ENCODE measurements at places on chromosomes 1 and 21.

DNA sequence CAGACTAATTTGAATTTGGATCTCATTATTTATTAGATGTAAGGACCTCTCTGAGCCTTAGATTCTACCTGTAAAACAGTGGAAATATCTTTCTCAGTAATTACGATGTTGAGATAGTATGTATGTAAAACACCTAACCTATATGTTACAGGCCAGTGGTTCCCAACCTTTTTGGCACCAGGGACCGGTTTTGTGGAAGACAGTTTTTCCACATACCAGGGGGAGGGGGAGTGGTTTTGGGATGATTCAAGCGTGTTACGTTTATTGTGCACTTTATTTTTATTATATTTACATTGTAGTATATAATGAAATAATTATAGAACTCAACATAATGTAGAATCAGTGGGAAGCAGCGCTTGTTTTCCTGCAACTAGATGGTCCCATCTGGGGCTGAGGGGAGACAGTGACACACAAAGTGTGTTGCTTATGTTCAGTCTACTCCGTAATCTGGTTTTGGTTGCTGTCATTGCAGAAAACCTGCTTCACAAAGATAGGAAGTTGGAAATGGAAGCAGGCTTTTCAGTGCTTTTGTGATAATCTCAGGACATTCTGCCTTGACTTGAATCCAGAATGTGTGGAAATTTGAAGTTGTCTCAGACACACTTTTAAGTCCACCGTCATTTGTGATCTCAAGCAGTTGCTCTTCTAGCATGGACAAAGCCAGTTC lies 12.8 kb downstream of the XPR1 start:
- DNase-seq: no peak

GRCh38 chr1:29878501-29878900 lies 642.2 kb downstream of the PTPRU start:
- no peak for DNase-seq

GRCh38 chr1:1972976-1973715 lies 30.4 kb downstream of the CFAP74 start:
- no peak for DNase-seq

DNA sequence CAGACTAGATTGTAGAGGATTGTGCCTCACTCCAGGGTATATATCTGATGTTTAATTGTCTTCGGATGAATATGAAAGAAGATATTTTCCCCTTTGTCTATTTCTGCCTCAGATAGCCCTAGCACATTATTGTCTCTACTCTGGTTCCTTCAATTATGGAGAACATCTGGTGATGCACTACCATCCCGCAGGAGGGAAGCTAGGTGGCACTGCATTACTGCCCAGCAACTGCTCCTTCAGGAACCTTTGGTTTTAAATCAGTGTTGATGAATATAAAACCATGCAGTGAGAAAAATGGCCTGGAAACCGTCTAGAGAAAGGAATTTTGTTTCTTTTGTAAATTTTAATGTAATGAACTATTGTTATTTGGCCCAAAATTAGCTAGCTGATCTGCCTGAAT lies 68.5 kb downstream of the GPR88 start:
- no peak for DNase-seq

- DNase-seq: no peak
Observed at GRCh38 chr1:45319761-45320160, 6.9 kb upstream of the HPDL start.

DNA sequence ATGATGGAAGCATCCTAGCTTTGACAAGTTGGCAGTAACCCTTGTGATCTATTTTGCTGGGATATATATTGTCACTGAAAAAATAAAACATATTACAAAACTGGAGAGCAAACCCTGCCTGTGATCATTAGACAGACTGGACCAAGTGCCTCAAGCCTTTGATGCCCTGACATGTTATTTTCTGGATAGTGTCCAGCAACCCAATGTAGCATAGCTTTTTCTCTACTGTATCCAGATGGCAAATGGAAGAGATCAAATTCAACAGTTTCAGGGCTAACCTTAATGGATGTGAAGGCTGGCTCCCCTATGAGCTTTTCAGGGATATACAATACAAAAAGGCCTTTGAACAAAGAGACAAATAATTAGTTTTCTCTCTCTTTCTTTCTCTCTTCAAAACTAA lies 25.1 kb downstream of the WARS2 start:
- DNase-seq: no peak

DNA sequence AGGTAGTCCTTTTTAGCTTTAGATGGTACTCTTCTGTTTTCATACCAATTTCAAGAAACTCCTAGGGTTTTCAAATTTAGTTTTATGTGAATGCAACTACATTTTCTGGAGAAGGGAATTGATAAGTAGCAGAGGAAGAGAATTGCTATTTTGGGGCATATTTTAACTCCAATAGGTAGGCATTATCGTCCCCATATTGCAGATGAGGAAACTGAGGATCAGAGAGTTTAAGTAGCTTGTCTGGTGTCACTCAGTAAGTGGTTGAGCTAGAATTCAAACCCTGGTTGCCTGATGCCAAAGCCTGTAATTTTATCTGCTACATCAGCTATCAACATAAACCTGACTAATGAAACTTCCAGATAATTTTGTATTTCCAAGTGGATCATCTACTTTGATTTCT lies 1.9 kb downstream of the NFYC start:
- no peak for DNase-seq

GRCh38 chr1:10046356-10047085 lies 13.8 kb downstream of the UBE4B start:
- no peak for DNase-seq

- no peak for DNase-seq
Observed at GRCh38 chr1:203316626-203317093, 11.3 kb downstream of the BTG2 start.

DNA sequence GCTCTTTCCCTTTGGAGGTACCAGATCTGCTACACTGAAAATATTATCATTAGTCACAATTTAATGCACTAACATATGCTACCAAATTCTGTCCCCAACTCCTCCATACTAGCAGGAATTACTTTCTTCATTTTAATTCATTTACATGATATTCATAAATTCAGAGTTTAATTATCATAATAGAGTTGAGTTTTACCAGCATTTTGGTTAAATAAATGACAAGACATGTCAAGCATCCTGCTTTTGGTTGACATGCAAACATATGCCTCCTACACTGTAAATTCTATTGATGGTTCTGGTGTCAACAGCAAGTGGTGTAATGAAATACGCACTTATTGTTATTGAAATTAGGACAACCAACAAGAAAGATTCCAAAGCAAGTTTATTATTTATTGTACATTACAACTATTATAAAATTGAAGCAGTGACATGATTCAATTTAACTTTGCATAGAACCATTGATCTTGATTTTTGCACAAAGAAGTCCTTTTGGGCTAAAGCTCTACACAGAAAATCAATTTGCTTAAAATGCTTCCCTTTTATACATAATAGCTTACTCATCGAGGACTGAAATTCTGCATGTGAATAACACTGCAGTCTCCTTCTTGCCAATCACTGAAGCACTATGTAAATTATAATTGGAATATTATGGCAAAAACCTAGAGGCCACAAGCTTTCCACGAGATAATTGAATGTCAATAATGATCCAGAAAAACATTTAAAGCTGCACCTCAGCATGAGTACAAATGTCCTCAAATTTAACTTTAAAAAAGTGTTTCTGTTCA lies 728.6 kb upstream of the ADGRL2 start:
- no peak for DNase-seq

GRCh38 chr1:220371324-220371723 lies 99.1 kb upstream of the RAB3GAP2 start:
- DNase-seq: no peak

GRCh38 chr21:38988509-38989378 lies 183.0 kb downstream of the ETS2 start:
- no peak for DNase-seq

DNA sequence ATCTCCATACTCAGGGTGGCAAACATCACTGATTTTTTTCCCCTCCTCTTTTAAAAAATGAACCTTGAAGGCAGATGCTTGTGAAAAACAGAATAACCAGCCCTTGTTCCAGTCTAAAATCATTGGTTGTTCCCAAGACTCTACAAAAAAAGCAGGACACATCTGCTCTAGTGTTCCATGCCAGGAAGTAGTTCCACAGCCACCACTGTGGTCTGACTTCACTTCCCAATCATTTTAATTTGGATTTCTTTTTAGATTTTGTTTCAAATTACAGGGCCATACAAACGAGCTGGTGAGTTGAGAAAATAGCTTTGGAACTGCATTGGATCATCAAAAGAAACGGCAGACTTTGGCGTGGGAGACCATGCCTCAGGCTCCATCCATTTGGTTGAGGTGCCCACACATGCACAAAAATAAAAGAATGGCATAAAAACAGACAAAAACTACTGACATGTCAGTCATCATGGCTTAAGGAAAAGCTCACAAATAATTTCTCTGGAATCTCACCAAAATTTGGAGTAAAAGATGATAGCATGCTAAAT lies 210.0 kb downstream of the GABPA start:
- DNase-seq: no peak

GRCh38 chr1:203129501-203130231 lies 2.1 kb downstream of the ADORA1 start:
- no peak for DNase-seq

DNA sequence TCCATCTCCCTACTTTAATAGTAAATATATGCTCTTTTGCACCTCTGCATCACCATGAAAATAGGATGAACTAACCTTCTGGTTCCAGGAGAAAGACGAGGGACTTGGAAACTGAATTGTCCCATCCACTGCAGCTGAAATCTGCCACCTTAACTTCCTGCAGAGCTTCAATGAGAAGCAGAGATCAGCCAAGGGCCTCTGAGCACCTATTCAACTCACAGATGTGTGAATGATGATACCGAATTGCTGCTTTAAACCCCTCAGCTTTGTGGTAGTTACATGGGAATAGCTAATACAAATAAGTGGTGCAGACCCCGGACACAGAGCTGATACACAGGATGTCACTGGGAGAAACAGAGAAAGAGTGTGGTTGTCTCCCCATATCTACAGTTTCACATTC lies 616.8 kb downstream of the NCAM2 start:
- DNase-seq: no peak

- DNase-seq: no peak
Observed at GRCh38 chr21:38956856-38957571, 151.3 kb downstream of the ETS2 start.

DNA sequence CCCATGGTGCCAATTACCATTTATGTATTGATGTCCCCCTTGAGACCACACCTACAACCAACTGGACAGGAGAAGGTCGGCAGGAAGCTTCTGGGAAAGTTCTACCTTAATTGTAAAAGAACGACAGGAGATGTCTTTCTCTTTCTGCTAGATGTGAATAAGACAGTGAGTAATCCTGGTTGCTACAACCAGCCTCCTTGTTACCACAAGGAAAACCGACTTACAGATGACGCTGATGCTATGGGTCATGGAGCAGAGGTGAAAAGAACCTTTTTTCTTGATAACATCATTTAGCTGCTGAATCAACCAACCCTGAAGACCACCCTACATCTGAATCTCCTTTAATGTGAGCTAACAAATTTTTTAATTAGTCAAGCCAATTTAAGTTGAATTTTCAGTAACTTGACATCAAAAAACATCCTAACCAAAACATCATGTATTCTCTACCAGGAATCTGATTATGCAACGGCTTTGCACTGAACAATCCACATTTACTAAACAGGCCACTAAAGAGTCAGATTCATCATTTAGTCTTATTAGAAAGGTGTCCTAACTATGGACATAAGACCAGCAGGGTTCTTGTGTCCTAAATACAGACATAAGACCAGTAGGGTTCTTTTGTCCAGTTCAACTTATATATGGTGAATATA lies 23.0 kb downstream of the RGS2 start:
- no peak for DNase-seq

- DNase-seq: no peak
Observed at GRCh38 chr1:10424651-10425050, 5.6 kb upstream of the CENPS start.

DNA sequence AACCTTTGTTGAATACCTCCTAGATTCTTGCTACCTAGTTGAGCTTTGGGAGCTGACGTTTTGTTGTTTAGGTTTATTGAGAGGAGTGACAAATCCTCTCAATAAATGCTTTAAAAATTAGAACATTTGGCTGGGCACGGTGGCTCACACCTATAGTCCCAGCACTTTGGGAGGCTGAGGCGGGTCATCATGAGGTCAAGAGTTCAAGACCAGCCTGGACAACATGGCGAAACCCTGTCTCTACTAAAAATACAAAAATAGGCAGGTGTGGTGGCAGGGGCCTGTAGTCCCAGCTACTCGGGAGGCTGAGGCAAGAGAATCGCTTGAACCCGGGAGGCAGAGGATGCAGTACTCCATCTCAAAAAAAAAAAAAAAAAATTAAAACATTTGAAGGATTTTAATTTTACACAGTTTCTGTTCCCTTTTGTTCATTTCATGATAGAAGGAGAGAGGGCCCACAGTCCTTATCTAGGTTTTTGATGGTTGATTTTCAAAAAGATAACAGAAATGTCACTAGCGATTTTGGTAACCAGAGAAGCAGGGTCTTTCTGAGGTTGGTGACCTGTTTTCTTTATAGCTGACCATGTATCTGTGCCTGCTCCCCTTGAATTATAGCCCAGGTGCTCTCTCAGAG lies 44.2 kb upstream of the PIGV start:
- DNase-seq: no peak

GRCh38 chr1:25854554-25854953 lies 4.7 kb downstream of the AUNIP start:
- no peak for DNase-seq

GRCh38 chr21:21213297-21213696 lies 215.1 kb downstream of the NCAM2 start:
- DNase-seq: no peak

DNA sequence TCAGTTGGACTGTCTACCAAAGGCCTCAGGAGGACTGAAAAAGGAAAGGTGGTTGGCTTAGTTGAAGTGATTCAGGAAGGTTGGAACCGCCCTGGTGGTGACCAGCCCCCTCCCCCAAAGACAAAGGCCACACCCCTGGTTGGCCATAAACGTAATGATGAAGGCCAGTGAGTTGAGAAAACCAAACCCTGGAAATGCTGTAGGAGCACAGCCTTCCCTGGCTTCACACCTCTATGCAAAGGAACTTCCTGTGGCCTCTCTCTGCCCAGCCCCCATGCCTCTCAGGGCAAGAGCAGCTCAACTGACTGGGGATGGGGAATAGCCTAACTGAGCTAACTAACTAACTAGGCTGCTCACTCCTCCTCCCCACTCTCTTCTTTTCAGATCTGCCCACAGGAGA lies 90.4 kb downstream of the NPHP4 start:
- DNase-seq: no peak

- no peak for DNase-seq
Observed at GRCh38 chr1:186623551-186623950, 56.7 kb downstream of the PTGS2 start.

DNA sequence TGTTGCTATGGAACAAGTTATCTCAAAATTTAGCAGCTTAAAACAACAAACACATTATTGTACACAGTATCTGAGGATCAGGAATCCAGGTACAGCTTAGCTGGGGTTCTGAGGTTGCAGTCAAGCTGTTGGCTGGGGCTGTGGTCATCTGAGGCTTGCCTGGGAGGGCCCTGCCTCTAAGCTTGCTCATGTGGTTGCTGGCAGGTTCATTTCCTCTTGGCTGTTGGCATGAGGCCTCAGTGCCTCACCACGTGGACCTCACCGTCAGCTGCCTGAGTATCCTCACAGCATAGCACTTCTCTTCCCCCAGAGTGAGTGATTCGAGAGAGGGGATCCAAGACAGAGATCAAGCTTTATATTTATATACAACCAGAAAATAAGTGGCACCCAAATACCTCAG lies 18.6 kb downstream of the NTPCR start:
- no peak for DNase-seq

- DNase-seq: no peak
Observed at GRCh38 chr1:28421744-28422143, 52.2 kb downstream of the PHACTR4 start.

- DNase-seq: no peak
Observed at GRCh38 chr1:9758559-9759121, 65.1 kb downstream of the CLSTN1 start.

- no peak for DNase-seq
Observed at GRCh38 chr1:227263869-227264268, 54.4 kb downstream of the CDC42BPA start.

All from GM06990 (cell line).